ENCODE measurements at places on chromosomes 3 and 15.

DNA sequence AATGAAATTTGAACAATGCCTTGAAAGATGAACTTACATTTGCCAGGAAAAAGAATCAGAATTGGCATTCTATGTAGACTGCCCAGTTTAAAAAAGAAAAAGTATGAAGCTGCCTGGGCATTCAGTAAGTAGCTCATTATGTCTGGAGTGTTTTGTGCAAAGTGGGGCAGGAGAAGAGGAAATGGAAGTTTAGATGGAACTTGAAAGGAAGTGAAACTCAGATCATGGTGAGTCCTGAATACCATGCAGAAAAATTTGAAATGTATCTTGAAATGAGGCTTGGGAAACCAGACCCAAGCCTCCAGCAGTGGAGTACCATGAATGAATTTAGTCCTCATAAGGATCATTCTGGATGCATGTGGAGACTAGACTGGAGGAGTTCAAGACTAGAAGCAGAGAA, 4.8 kb upstream of the MORC1 start:
- DNase-seq, result peak; percentile 27

- DNase-seq, result peak; percentile 96
Measured at GRCh38 chr15:45660231-45660979, 25.6 kb downstream of the SQOR start.

- DNase-seq, result peak; percentile 50
Measured at GRCh38 chr3:113625834-113626233, 70.6 kb downstream of the USF3 start.

- DNase-seq, result no peak
Measured at GRCh38 chr15:36400936-36401585, 178.4 kb upstream of the CDIN1 start.

DNA sequence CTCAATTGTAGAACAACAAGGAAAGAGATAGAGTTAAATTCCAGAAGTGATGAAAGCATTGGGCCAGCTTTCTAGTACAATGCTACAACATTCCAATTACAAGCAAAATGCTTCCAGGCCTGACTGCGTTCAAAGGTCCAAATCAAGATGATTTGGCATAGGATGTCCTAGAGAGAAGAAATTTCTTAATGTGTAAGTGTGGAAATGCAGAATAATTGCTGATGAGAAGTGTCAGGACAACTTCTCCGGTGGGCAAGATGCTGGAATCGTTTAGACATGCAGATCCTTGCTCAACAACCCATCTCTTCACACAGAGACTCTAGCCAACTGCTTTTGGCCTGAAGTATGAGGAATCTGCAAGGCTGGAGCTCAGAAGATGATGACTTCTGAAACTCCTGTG, 71.1 kb upstream of the PDZRN3 start:
- no peak for DNase-seq

DNA sequence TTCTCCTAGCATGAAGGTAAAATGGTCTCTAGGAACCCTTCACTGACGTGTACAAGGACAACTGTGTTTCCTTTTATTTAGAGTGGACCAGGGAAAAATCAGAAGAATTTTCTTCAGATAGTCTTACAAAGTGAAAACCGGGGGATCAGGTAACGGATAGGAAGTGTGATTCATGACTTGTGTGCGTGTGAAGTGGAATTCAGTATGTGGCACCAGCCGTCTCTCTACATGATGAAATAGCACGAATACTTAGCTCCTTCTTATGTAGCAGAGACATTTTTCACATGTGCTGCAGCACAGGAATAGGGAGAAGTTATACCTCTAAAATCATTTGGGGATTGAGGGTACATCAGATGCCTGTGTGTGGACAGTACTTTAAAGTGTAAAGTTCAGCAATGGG, 159.2 kb downstream of the MEX3B start:
- no peak for DNase-seq

- no peak for DNase-seq
Measured at GRCh38 chr3:52468336-52468735, 12.9 kb downstream of the NISCH start.

DNA sequence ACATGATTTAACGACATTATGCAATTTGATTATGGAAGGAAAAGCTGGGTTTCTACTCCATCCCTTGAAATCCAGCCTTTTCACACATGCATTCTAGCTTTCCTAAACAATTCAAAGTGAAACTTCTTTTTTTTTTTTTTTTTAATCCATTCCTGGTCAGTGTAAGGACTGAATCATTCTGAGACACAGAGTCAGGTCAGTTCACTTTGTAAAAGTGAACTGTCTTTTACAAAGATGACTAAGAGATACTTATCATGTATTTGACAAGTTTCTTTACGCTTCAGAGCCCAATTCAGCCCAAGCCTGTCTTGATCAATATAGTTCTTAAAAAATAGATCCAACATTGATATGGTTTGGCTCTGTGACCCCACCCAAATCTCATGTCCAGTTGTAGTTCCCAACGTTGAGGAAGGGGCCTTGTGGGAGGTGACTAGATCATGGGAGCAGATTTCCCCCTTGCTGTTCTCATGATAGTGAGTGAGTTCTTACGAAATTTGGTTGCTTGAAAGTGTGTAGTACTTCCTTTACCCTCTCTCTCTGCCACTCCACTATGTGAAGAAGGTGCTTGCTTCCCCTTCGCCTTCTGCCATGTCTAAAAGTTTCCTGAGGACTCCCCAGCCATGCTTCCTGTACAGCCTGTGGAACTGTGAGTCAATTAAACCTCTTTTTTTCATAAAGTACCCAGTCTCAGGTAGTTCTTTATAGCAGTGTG, 345.6 kb upstream of the THBS1 start:
- peak; percentile 31 for DNase-seq
